SK-N-SH (cell line): ENCODE measurements at places on chromosomes 3 and 15. TPM values are rescaled to one million over a fixed set of nuclear protein-coding genes. Genes with fewer than 3 reads are reported as not detected.

DNA sequence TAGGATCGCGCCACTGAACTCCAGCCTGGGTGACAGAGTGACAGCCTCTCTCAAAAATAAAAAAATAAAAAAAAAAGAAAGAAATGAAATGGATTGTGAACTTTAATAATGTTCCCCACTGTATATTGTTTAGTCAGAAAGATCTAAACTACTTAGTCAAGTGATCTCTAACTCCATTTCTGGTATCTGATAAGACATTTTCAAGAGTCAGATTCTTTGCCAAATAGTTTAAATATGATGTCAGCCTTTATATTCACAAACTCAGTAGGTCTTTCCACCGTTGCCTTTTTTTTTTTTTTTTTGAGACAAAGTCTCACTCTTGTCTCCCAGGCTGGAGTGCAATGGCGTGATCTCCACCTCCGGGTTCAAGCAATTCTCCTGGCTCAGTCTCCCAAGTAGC lies 29.0 kb upstream of the OSBPL11 start:
- no peak overlapping the region for H3K4me3 ChIP-seq
- peaks cover 4% of the 10 kb centered on the region; the same call in 1 of the 2 replicates for H3K4me1 ChIP-seq
- H3K27ac ChIP-seq, result no peak overlapping the region; the same call in 1 of the 2 replicates
- DNase-seq, result no peak
- no peaks in the 10 kb centered on the region for H3K27me3 ChIP-seq

DNA sequence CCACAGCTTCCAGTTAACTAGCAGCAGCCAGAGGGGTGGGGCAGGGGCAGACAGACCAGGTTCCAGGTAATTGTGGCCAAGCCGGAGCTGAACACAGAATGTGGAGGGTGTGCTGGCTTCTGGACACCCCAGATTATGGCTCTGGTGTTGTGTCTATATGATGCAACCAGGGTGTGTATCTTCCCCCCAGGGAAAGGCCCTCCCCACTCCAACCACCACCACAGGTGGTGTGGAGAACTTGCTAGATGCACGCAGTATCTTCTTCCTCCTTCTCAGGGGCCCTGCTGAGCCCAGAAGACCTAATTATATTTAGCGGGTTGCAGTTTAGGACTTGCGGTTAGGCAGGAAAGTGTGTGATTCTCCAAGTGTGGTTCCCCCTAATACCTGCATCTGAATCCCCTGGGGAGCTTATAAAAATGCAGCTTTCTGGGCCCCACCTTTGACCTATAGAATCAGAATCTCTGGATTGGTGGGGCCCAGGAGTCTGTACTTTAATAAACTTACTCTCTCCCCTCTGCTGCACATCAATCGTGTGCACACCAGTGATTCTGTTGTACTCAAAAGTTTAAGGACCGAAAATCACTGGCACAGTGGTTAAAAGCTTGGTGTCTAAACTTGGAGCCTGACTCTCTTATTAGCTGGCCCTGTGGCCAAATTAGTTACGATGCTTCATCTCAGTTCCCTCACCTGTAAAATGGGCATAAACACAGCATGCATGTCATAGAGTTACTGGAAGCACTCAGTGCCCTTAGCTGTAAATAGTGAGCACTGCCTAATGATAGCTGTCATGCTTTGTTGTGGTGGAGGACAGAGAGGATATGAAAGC lies 379.1 kb upstream of the PROK2 start:
- H3K4me1 ChIP-seq, result peaks cover 5% of the 10 kb centered on the region; the same call in 1 of the 2 replicates
- no peaks in the 10 kb centered on the region for H3K36me3 ChIP-seq
- H3K4me3 ChIP-seq, result no peak overlapping the region
- no peak for DNase-seq

DNA sequence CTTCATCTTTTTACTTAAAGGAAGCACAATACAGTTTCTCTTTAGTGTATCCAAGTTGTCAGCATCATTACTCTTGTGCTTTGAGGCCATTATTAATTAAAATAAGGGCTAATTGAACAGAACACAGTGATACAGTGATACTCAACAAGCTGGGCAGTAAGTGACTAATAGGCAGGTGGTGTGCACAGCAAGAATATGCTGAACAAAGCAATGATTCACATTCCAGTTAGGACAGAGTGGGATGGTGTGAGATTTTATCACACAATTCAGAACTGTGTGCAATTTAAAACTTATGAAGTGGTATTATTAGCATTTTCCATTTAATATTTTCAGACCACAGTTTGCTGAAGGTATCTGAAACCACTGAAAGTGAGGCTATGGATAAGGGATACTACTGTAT lies 116.9 kb downstream of the PLOD2 start:
- DNase-seq, result no peak
- no peaks in the 10 kb centered on the region for H3K36me3 ChIP-seq
- no peak overlapping the region for H3K27ac ChIP-seq
- no peak overlapping the region for H3K4me3 ChIP-seq
- no peaks in the 10 kb centered on the region for H3K4me1 ChIP-seq
- H3K27me3 ChIP-seq, result no peaks in the 10 kb centered on the region

DNA sequence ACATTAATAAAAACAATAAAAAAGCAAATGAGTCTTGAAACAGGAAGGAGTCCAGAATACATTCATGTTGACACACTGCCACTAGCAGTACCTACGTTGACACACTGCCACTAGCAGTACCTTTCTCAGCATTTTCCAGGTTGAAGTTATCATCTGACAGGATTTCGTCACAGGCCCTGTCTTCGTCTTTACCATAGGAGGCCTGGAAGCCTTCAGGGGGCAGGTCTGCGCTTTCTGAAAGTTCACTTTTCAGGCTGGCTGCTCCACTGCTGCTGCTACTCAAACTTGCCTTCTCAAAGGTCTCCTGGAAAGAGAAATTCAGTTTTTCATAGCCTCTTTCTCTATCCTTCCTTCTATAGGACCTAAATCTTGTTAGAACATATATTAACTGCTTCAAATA lies 194.7 kb downstream of the NEK10 start:
- no peak overlapping the region for H3K4me3 ChIP-seq
- no peaks in the 10 kb centered on the region for H3K4me1 ChIP-seq
- DNase-seq, result no peak

DNA sequence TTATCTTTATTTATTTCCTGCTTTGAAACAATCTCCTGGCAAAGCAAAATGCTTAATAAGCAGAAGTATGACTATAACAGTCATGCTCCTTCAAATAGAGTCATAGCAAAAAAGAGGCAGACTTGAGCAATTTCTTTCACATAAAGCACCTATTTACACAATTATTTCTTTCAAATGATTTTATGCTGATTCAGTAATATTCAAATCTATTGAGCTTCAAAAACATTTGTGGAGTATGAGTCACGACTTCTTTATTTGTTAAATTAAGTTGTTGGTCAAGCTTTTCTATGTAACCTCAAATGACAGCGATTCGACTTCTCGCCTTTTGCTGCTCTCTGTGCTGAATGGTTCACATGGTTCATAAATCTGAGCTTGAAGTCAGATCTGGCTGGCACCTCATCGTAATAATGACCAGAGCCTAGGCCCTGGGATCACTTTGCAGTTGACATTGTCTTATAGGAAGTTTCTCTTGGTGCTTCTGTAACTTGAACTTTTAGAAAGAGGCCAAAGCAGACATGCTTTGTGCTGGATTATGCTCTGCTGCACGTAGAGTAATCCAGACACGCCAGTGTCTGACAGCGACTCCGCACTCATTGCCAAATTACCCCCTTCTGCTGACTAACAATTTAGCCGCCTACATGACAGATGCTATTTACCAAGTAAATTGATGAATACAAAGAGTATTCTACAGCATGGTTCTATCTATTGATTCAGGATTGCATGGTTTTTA lies 139.0 kb downstream of the MCTP2 start:
- H3K4me3 ChIP-seq, result no peak overlapping the region
- H3K27ac ChIP-seq, result no peak overlapping the region
- H3K36me3 ChIP-seq, result no peaks in the 10 kb centered on the region
- no peaks in the 10 kb centered on the region for H3K27me3 ChIP-seq
- no peaks in the 10 kb centered on the region for H3K4me1 ChIP-seq
- DNase-seq, result no peak

DNA sequence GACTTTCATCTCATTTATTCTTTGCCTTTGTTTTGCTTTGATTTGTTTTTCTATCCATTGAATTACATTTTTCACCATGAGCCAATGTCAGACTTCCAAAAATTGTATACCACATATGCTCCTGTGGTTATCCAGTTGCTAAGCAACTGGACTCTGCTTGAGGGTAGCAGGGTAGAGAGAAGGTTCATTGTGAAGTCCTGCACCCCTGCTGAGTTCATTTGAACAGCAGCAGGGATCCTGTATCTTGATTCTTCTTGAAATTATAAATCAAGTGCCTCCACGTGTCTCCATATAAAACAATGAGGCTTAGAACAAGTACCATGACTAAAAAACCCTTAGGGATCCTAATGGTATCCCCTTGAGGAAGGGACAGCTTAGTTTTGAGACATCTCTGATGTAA lies 449.3 kb downstream of the ROBO2 start:
- H3K36me3 ChIP-seq, result no peaks in the 10 kb centered on the region
- no peak overlapping the region for H3K4me3 ChIP-seq
- no peaks in the 10 kb centered on the region for H3K4me1 ChIP-seq
- no peak overlapping the region for H3K27ac ChIP-seq
- H3K27me3 ChIP-seq, result no peaks in the 10 kb centered on the region

DNA sequence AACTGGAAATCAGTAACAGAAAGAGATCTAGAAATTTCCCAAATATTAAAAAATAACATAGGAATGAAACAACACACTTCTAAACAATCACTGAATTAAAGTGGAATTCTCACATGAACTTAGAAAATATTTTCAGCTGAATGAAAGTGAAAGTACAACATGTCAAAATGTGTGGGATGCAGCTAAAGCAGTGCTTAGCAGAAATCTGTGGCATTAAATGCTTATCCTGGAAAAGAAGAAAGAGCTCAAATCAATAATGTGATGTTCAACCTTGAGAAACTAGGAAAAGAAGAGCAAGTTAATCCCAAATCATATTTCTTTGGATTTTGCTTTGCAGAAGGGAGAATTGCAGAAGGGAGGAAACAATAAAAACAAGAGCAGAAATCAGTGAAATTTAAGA lies 98.2 kb upstream of the NR2E3 start:
- no peak overlapping the region for H3K27ac ChIP-seq
- no peaks in the 10 kb centered on the region for H3K27me3 ChIP-seq
- no peaks in the 10 kb centered on the region for H3K36me3 ChIP-seq
- peaks cover 11% of the 10 kb centered on the region for H3K4me1 ChIP-seq
- H3K4me3 ChIP-seq, result no peak overlapping the region

DNA sequence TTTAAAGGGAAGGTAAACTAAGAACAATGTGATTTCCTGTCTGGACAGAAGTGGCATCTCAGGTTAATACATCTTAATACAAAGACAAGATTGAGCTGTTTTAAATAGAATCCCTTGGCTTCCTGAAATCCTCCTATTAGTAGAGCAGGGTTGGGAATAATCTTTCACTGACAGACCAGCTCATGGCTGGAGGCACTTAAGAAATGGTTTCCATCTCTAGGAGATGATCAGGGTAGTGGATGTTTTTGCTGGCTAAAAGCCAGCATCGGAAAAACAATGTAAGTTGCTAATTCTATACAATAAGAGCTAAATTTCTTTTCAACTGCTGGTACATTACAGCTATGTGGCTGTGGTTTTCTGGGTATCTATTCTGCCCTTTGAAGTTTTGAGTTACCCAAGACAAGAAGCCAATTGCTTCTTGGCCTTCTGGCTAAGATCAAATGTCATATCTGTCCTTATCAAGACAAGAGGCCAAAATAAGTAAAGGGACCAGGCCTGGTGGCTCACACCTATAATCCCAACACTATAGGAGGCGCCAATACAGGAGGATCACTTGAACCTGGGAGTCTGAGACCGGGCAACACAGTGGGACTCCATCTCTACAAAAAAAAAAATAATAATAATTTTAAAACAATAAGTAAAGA lies 49.6 kb downstream of the SHQ1 start:
- no peak overlapping the region for H3K4me3 ChIP-seq
- DNase-seq, result peak; percentile 27
- H3K36me3 ChIP-seq, result no peaks in the 10 kb centered on the region
- no peaks in the 10 kb centered on the region for H3K27me3 ChIP-seq

DNA sequence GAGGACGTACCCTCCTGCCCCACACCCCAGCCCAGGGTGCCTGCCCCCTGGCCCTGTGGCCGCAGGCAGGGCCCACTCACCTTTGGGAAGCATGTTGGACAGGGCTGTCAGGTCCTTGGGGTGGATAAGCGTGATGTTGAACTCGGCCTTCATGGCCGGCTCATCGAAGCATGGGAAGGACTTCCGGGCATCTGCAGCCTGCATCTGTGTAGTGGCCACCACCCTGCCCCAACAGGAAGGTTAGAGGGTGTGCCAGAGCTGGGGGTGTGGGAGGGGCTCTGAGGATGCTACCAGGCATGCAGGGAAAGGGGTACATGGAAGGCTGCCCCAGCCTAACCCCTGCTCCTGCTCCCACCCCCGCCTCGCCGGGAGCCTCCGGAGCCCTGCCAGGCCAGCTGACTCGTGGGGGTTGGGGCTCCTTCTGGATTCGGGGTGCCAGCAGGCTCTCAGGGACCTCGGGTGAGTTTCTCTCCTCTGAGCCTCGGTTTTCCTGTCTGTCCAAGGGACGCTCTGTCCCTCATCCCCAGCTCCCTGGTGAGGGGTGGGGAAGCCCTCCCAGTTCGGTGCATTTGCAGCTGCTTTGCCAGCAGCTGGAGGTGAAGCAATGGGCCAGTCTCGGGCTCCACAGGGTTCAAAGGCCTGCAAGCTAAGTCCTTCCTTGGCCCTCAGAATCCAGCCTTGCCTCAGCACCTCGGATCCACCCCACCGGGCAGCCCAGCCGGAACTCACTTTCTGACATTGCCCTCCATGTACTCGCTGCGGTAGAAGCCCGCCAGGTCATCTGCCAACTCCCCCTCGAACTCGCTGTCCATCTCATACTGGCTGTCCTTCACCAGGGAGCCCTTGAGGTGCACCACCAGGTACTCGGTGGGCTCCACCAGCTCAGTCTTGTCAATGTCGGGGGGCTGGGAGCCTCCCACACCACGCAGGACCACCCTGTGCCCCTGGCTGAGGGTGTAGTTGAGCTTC lies 9.1 kb downstream of the ANPEP start:
- no peak overlapping the region for H3K4me3 ChIP-seq
- no peak for DNase-seq
- peaks cover 13% of the 10 kb centered on the region; the same call in 1 of the 2 replicates for H3K36me3 ChIP-seq
- H3K27me3 ChIP-seq, result no peaks in the 10 kb centered on the region

The PLSCR5 gene
- polyA plus RNA-seq, result not detected in 2 replicates

The GALK2 gene
- polyA plus RNA-seq, result 19.0 TPM in 2 replicates

The SCG3 gene
- 0.16 and 0.41 TPM in 2 replicates for polyA plus RNA-seq
